ENCODE measurements at places on chromosomes 3 and 15.

- no peak for DNase-seq
These were observed 727.7 kb downstream of the NTRK3 start for GRCh38 chr15:87528873-87529272.

DNA sequence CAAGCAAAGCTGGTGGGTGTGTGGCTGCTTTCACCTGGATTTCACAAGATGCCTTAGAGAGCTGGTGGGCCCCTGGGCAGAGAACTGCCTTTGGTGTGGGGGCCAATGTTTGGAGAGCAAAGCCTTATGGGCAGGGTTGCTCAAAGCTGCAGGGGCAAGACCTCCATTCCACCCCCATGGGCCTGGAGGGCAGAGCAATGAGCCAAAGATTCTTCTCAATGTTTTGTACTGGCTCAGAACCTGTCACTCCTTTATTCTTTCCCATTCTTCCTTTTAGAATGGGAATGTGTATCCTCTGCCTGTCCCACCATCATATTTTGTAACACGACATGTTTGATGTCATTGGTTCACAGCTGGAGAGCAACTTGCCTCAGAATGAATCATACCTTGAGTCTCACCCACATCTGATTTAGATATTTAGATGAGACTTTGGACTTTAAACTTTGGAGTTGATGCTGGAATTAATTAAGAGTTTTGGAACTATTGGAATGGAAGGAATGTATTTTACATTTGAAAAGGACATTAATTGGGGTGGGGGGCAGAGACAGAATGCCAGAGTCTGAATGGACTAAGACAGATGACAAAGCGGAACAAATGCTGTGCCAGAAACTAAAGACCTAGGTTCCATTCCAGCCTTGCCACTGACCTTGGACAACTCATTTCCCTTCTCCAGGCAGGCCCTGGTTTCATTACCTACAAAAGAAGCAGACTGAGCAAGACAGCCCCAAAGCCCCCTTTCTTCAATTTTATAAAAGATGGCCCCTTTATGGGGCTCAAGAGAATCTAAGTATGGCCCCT lies 72.9 kb downstream of the DAPK2 start:
- DNase-seq, result no peak

DNA sequence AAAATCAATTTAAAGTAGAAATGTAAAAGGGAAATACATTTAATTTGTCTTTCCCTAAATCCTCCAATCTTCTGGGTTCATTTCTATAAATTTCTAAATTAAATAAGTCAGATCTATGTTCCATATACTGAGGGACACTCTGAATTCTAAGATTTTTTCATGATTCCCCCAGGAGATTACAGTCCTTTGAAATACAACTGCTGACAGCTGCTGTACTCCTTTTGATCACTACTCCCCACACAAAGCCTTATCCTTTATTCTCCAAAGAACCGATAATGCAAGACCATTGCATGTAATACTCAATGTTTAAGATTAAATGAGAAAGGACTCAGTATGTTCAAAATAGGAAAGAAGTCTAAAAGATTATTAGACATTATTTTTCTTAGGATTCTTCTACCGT lies 865.7 kb downstream of the EPHA3 start:
- DNase-seq, result no peak

- DNase-seq, result no peak
These were observed 222.0 kb downstream of the P3H2 start for GRCh38 chr3:189898559-189899153.

- no peak for DNase-seq
These were observed 2.7 kb downstream of the PPP1R14D start for GRCh38 chr15:40825661-40826422.

GRCh38 chr3:175606650-175607318 lies 747.6 kb downstream of the NAALADL2 start:
- DNase-seq, result no peak

GRCh38 chr3:67018789-67019526 lies 20.9 kb downstream of the KBTBD8 start:
- DNase-seq, result no peak

DNA sequence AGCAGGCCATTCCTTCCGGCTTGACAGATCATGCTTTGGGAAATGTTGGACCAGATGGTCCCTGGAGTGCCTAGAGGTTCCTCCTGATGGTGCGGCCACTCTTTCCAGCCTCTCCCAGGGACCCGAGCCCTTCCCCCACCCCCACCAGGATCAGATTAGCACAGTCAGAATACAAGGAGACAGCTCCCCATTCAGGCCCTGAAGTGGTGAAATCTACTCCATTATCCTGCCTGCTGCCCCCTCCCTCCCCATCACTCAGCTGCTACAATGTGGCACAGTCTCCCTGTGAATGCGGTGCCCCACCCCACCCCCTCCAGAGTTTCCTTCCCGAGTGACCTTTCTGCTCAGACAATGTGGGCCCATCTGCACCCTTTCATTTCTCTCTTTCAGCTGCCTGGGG lies 29.4 kb downstream of the RNU5B-1 start:
- no peak for DNase-seq

DNA sequence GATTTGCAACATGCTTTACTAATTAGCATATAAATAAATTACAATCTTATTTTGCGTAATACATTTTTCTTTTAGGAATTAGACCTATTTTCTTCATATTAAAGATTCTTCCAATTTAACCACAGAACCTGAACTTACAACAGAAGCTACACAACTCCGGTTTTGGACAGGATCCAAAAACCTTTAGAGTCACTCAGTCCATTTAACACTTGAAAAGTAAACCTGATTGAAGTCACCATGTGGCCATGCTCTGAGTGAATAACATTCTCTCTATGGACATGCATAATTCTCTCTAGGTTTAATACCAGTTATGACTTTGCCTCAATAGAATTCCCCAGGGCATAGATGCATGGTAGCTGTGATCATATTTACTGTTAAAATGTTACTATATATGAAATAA lies 751.0 kb downstream of the VGLL3 start:
- DNase-seq, result no peak

DNA sequence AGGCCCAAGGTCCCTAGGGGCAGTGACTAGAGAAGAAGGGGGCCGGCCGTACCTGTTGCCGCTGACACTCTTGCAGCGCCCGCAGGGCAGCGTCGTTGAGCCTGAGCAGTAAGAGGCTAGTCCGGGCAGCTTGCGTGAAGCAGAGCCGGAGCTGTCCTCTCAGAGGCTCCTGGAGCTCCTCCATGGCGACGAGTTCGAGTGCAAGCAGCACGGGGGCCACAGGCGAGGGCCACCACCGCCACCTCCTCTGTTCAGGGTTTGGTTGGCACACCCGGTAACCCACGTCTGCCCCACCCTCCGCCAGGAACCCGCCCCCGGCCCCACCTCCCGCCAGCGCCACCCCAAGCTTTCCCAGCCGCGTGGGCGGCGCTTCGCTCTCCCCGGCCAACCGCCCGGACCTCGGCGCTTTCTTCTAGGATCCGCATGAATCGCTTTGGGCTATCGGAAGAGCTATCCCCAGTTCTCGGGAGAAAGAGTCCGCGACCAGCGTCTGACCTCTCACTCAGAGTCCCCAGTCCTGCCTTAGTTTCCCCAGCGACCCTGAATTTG lies at the start of gene ELL3:
Gene ELL3, minus strand, starts transcription at position 249 of the 549 bp plus-strand sequence. Its CDS starts 65 bp downstream, at position 184.
- peak; percentile 59 for DNase-seq

DNA sequence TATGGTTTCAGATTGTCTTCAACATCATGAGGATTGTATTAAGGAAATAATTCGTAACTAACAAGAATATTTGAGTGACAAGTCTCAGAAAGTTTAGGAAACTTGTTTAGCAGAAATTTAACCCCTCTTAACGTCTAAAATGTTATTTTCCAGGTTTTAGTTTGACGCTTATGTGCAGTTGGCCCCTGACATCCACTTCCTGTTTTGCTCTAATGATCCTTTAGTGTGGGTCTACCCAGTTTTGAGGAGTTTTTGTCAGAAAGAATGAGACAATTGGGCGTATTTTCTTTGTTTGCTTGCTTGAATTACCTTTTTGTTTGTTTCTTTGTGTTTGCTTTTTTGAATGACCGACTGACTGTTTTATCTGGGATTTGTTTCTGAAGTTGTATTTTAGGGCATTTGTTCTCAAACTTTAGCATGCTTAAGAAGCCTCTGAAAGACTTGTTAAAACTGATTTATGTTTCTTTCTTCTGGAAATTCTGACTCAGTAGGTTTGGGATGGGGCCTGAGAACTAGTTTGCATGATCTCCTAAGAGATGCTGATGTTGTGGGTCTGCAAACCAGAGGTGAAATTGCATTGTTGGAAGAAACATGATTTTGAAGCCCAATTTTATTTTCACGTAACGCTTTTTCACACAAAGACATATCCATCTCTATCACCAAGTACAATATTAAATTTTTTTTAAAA lies 20.6 kb downstream of the RBMS3 start:
- no peak for DNase-seq

DNA sequence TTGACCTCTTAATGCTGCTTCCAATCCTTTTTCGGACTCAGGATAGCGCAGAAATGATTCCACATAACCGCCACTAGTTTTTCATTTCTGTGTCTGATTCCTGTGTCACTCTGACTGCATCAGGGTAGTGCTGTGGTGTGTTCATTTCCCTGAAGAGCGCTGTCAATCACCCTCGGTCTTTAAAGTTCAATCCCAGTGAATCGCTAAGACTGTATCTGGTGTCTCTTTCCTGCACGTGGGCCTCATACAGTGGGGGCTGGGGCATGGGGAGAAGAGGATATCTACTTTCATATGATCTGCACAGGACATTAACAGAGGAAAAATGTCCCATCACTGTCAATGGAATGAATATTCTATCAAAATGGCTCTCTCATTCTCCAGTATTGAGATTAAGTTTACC lies 32.9 kb upstream of the BNIP2 start:
- DNase-seq, result no peak

DNA sequence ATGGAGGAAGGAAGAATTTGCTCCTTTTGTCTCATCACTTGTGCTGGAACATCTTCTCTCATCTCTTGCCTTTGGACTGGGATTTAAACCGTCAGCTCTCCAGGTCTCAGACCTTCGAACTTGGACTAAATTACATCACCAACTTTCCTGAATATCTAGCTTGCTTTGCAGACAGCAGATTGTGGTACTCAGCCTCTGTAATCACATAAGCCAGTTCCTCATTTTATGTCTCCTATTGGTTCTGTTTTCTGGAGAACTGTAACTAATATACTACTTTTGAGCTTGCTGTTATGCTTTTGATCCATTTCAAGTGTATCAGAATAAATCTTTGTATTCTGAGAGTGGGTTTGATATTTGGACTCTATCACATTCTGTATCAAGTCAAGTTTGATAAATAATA lies 164.3 kb upstream of the VEPH1 start:
- no peak for DNase-seq

- no peak for DNase-seq
These were observed 1.1 kb downstream of the GORASP1 start for GRCh38 chr3:39106281-39106811.

GRCh38 chr3:153247331-153248330 lies 85.6 kb downstream of the RAP2B start:
- DNase-seq, result no peak

- no peak for DNase-seq
These were observed 9.6 kb downstream of the OSBPL11 start for GRCh38 chr3:125585595-125586223.

GRCh38 chr3:88307666-88308065 lies 157.9 kb downstream of the C3orf38 start:
- DNase-seq, result no peak

DNA sequence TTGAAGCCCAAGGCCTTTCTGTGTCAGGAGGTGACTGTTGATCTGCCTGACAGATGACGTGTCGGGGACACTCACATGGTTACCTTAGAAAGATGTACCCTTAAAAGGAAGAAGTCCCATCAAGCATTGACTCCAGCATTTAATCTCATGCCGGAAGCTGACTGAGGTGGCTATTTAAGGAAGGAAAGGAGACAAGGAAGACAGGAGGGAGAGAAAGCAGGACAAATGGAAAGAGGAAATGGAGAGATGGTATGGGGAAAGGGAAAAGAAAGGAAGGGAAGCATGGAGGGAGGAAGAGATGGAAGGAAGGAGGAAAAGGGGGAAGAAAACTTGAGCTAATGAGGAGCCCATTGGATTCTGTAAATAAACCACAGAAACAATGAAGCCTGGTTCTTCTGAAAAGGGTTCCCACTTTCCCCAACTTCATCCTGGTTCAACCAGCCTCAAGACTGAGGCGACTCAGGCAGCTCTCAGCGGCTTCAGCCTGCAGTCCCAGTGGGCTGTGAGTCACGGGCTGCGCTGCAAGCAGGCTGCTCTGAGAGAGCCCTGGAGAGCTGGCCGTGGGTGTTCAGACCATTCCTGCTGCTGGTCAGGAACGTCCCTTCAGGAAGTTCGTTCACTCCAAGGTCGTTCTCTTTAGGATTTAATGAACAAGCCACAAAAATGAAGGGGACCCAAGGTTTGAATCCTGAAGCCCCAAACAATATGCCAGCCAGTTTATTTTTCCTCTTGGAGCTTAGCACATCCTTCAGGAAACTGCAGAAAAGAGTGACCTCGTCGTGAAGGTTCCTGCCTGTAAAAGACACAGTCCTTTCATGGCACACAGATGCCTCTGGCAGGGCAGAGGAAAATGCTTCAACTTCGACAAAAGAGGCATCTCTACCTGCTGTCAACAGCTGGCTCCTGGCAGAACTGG lies 69.6 kb upstream of the THBS1 start:
- DNase-seq, result no peak

- no peak for DNase-seq
These were observed 110.5 kb upstream of the ABHD17C start for GRCh38 chr15:80584561-80584964.

DNA sequence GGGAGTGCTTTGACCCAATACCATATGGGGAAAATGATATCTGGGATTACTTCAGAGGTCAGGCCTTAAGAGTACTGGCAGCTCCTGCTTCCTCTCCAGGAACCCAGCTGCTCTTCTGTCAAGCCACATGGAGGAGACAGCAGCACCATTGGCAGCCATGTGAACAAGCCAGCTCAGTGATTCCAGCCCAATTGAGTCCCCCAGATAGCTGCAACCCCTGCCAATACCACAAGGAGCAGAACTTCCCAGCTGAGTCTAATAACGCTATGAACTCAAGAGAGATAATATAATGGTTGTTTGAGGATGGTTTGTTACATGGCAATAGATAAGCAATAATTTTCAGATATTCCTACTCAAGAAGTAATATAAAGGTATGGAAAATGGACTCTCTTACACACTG lies 126.8 kb upstream of the CPNE4 start:
- DNase-seq, result no peak

- no peak for DNase-seq
These were observed 300.4 kb downstream of the RBMS3 start for GRCh38 chr3:29581311-29581710.

GRCh38 chr3:124351430-124352148 lies 359.7 kb upstream of the ROPN1 start:
- no peak for DNase-seq

DNA sequence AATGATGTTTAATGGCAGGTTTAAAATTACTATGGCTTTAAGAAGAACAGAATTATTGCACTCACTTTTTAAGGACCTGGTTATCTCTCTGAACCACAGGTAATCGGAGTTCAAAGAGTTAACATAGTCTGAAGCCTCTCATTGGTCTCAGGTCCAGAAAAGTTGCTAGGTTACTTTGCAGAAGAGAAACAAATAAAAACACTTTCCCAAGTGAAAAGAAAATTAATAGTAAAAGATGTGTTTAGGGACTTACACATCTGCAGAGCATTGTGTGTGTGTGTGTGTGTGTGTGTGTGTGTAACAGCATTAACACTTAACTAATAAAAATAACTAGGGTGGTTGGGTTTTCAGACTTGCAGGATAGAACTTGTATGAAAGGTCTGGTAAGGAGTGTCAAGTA lies 1.0 kb downstream of the MASP1 start:
- DNase-seq, result no peak

All from stimulated activated CD8-positive, alpha-beta memory T cell treated with anti-CD3 and anti-CD28 coated beads, Interleukin-7, amount 100 ng/mL, for 48 hours (primary cell).